Fibroblast of skin of scalp (primary cell): ENCODE measurements at places on chromosomes 13 and 19.

DNA sequence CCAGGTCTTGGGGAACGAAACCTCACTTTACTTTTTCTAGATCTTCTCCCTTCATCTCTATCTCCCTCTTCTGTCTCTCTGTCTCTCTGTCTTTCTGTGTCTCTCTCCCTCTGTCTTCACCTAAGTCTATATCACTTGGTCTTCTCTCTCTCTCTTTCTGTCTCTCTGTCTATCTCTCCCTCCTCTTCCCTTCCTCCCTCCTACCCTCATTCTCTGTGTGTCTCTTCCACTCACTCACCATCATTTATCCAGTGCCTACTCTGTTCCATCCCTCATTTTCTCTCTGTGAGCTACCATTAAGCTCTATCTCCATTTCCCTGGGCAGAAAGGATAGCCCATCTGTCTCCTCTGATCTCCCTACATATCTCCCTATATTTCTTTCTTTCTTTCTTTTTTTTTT lies 32.2 kb upstream of the FBL start:
- no peak for DNase-seq

- no peak for DNase-seq
Measured at GRCh38 chr13:74485757-74486156, 351.6 kb upstream of the KLF12 start.

- no peak for DNase-seq
Measured at GRCh38 chr13:30496147-30496546, 30.4 kb upstream of the HMGB1 start.

DNA sequence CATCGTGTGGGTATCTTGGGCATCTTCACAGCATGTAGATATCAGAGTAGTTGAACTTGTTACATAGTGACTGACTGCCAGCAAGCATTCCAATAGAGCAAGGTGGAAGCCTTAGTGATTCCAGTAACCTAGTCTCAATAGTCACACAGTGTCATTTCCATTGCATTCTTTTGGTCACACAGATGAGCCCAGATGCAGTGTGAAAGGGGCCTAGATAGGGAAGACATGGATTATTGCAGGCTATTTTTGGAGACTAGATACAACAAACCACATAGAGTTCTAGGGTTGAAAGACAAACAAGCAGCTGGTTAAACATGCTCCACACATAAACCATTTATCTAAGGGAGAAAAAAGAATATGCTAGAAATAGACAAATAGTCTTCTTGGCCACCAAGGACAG lies 553.5 kb downstream of the DCT start:
- no peak for DNase-seq

GRCh38 chr13:89375839-89376238 lies 1704.7 kb downstream of the SLITRK5 start:
- peak; percentile 64 for DNase-seq

DNA sequence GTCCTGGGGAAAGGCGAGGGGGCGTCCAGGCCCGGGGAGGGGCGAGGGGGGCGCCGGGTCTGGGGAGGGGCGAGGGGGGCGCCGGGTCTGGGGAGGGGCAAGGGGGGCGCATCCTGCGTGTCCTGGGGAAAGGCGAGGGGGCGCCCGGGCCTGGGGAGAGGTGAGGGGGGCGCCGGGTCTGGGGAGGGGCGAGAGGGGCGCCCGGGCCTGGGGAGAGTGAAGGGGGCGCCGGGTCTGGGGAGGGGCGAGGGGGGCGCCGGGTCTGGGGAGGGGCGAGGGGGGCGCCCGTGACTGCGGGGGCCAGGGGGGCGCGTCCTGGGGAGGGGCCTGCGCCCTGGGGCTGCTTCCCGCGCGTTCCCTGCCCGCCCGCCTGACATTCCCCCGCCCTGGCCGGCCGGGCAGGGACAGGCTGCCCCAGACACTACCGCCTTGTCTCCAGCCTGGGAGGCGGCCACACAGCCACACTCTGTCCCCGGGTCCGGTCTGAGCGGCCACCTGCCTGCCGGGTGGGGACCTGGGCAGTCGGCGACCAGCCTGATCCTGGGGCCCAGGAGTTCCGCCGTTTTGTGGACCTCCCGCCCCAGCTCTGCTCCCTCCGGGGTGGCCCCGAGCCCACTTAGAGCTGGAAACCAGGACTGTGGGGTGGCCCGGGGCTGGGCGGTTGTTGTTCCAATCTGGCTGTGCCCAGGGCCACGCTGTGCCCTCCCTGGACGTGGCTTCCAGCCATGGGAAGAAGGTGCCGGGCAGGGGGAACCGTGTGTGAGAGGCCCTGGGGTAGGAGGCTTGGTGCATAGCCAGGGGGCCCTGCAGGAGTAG lies 11.8 kb downstream of the PALM start:
- no peak for DNase-seq

DNA sequence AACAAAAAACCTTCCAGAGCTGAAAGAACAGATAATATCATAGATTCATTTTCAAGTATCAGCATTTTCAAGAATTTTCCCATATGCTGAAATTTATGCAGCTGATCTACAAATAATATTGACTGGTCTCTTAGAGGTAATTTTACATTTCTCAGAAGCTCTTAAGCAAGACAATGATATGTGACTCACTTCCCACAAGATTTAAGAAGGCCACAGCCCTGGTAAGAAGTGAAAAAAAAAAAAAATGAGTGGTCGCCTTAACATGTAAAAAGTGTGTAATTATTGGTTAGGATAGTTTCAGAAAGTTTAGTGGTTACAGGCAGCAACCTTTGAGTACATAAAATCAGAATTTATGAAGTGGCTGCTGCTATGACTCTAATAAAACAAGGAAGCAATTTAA lies 54.5 kb downstream of the NUFIP1 start:
- DNase-seq = peak; percentile 35

DNA sequence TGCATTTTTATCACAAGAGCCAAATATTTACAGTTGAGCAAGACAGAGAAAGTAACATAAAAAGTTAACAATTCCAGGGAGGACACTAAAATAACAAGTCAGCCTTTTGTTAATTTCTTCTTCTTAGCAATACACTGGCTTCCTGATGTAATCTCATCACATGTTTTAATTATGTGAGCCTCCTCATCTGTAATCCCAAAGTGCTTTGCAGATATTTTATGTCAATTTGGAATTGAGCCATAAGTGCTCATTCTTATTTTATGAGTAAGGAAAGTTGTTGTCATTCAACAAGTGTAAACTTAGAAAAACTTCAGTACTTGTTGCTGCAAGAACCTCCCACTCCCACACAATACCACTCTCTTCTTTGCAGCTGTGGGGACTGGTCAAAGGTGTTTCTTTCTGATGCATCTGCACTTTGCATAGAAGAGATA lies 223.6 kb downstream of the GPC6 start:
- peak; percentile 47 for DNase-seq

DNA sequence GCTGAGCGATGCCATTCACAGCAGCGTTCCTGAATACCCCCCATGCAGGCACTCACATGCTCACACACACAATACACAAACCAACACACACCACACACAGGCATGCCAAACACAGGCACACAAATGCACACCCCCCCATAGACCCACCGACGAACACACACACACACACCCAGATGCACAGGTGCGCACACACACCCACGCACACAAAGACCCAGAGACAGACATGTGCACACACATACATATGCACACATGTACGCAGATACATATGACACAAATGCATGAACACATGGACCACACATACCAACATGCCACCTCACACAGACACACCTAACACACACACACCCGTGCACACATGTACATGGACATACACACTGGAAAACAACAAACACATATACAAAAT lies 7.0 kb upstream of the CSNK1G2 start:
- DNase-seq = no peak

DNA sequence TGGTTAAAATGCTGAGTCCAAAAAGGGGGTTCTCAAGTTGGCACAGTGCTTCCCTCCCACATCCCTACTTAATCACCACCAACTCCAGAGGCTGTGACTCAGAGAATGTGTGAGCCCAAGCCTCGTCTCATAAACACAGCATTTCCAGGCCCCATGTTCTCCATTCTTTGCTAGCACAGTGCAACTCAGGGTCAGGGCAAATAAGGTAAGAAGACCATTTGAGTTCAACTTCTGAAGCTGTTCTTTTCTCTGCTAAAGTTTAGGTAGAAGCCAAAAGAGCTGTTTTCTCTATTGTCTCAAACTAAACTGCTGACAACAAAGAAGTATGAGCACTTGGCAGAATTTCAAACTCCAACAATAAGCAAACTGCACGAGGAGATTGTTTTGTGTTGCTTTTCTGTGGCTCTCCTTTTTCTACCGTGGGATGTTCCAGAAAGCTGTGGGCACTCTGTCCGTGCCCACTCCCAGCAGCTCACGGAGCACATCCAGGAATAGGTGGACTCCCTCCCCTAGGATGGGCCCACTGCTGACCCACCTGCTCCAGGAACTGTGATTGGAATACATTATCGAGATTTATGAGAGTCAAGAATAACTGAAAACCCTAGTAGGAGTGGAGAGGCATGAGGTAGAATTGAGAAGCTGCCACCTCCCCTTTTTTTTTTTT lies 494.3 kb downstream of the COG6 start:
- peak; percentile 58 for DNase-seq

DNA sequence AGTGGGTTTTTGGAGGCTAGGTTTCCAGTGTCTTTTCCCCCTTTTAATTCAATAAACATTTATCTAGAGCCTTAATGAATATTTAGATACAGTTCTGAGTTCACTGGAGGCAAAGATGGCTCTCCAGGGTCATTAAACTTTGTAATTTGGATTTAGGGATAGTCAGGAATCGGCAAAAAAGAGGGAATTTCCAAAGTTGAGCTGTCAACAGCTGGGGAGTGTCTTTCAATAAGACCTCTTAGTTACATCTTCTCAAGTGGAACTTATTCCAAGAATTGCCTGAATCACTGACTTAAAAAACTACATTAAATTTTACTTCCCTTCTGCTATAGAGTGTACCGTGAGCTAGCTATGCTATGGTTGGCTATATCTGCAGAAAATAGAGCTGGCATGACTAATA lies 2.0 kb downstream of the LRCH1 start:
- DNase-seq = no peak

DNA sequence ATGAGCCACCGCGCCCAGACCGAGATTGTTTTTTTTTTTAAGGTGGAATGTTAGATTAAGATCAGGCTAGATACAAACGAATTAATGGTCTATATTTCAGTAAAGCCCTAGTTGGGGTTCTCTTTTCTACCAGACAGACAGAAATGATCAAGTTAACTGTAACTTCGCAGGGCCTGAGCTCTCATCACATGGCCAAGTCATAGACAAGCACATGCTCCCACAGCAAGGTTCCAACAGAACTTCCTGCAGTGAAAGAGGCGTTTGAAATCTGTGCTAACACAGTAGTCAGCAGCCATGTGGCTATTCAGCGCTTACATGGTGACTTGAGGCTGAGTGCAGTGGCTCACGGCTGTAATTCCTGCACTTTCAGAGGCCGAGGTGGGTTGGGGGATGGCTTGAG lies 34.7 kb upstream of the SEMA6B start:
- no peak for DNase-seq

- no peak for DNase-seq
Measured at GRCh38 chr19:42152910-42153671, 20.8 kb upstream of the POU2F2 start.

GRCh38 chr19:39940221-39940833 lies 5.9 kb upstream of the FCGBP start:
- no peak for DNase-seq
